ENCODE measurements at places on chromosomes 5 and 9. TPM values are rescaled to one million over a fixed set of nuclear protein-coding genes. Genes with fewer than 3 reads are reported as not detected.

FAM169A gene
- 6.0 TPM for total RNA-seq

ADAMTS6 gene
- total RNA-seq: 0.01 TPM

BHMT2 gene
- not detected for total RNA-seq

DPM2 gene
- 41.2 TPM for total RNA-seq

DMRT3 gene
- total RNA-seq: not detected

PCSK1 gene
- 0.22 TPM for total RNA-seq

XPA gene
- total RNA-seq: 13.9 TPM

NDFIP1 gene
- 53.3 TPM for total RNA-seq

TRMT10B gene
- 5.7 TPM for total RNA-seq

PRUNE2 gene
- not detected for total RNA-seq

WNK2 gene
- total RNA-seq: 5.9 TPM

PLK2 gene
- 42.5 TPM for total RNA-seq

TRPM3 gene
- not detected for total RNA-seq

ROR2 gene
- 1.6 TPM for total RNA-seq

RNF208 gene
- total RNA-seq: 2.1 TPM

ZNG1F gene
- total RNA-seq: 20.1 TPM

KCNMB1 gene
- not detected for total RNA-seq

IFNA16 gene
- total RNA-seq: not detected

SOHLH1 gene
- total RNA-seq: not detected

NR2F1-AS1 gene
- total RNA-seq: 4.0 TPM

CDC14B gene
- 11.8 TPM for total RNA-seq

KLHL3 gene
- total RNA-seq: 0.09 TPM
